ENCODE measurements at places on chromosomes 5 and 9.

GRCh38 chr9:2913026-2913425, 69.1 kb upstream of the PUM3 start:
- no peak for DNase-seq

- no peak for DNase-seq
Observed at GRCh38 chr9:22105005-22105722, 96.1 kb upstream of the CDKN2B start.

DNA sequence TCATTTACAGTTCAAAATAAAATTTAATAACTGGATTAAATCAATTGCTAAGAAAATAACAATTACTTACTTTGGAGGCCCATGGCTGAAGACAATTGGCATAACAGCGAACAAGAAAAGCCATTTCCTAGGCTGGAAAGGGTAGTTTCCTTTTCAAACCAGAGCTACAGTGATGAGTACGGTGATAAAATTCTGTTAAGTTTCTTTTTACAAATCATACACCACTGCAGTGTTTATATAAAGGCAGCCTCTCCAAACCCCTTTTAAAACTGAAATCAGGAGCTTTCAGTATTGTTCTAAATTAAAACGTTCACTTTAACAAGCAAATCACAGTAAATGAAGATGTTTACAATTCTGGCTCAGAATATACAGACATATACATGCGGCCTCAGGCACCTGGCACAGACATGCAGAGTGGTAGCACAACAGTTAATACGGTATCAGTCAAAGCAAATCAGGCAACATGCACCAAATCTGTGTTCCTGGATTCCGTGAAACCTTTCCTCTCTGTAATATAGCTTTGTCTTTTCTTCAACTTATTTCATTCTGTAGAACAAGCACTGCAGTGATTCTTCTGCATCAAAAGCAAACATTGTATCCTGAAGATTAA, 102.9 kb downstream of the RAPGEF6 start:
- DNase-seq = no peak

- no peak for DNase-seq
Observed at GRCh38 chr5:160259341-160259740, 30.0 kb downstream of the FABP6 start.

- DNase-seq = no peak
Observed at GRCh38 chr9:93659044-93659836, 82.9 kb downstream of the PHF2 start.

DNA sequence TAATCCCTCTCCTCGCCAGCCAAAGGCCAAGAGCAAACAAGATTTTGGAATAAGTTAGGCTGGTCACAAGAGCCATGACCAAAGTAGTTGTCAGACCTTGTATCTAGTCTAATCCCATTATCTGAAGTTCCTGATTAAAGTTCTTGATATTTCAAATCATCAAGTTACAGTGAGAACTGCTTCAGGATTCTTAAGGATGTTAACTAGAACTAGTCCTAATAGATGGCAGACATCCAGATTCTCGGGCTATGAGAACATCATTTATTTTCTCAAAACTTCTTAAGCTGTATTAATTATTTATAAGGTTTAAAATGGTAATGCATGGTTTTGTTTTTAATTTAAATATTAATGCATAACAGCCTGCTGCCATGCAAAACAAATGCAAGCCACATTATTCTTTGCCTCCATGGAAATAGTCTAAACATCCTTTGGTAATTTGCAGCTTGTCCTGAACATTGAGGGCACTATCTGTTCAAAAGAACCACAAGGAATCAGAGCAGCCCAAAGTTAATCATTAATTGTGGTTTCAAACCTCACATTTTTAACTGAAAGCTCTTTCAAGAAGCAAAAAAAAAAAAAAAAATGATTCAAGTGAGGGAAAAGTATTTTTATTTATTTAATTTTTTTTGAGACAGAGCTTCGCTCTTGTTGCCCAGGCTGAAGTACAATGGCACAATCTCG, 95.1 kb downstream of the TTC39B start:
- DNase-seq = no peak

Data from immature natural killer cell (primary cell).